ENCODE measurements at places on chromosomes 1 and 21.

GRCh38 chr1:165259236-165259635, 97.3 kb downstream of the LMX1A start:
- DNase-seq = no peak

DNA sequence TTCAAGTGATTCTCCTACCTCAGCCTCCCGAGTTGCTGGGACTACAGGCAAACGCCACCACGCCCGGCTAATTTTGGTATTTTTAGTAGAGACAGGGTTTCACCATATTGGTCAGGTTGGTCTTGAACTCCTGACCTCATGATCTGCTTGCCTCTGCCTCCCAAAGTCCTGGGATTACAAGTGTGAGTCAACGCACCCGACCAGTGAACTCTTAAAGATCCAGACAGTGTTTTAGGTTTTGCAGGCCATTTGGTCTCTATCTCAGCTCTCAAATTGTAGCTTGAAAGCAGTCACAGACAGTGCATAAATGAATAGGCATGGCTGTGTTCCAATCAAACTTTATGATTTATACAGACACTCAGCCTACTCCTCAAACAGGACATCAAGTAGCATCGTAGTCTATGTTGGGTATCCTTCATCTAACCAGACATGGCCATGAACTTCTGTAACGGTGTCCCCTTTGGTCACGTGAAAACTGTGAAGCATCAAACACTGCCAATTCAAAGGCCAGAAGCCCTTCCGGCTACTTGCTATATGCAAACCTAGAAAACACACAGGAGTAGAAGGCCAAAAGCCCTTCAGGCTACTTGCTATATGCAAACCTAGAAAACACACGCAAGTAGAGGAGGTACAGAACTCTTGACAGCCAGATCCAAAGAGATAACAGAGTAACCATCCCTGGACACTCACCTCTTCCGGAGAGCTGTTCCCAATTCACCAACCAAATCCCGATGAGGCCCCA, 3.1 kb downstream of the FUCA1 start:
- DNase-seq = no peak

- no peak for DNase-seq
Observed at GRCh38 chr1:181583598-181583997, 100.3 kb downstream of the CACNA1E start.

- DNase-seq = no peak
Observed at GRCh38 chr1:43101061-43101460, 71.0 kb downstream of the EBNA1BP2 start.

DNA sequence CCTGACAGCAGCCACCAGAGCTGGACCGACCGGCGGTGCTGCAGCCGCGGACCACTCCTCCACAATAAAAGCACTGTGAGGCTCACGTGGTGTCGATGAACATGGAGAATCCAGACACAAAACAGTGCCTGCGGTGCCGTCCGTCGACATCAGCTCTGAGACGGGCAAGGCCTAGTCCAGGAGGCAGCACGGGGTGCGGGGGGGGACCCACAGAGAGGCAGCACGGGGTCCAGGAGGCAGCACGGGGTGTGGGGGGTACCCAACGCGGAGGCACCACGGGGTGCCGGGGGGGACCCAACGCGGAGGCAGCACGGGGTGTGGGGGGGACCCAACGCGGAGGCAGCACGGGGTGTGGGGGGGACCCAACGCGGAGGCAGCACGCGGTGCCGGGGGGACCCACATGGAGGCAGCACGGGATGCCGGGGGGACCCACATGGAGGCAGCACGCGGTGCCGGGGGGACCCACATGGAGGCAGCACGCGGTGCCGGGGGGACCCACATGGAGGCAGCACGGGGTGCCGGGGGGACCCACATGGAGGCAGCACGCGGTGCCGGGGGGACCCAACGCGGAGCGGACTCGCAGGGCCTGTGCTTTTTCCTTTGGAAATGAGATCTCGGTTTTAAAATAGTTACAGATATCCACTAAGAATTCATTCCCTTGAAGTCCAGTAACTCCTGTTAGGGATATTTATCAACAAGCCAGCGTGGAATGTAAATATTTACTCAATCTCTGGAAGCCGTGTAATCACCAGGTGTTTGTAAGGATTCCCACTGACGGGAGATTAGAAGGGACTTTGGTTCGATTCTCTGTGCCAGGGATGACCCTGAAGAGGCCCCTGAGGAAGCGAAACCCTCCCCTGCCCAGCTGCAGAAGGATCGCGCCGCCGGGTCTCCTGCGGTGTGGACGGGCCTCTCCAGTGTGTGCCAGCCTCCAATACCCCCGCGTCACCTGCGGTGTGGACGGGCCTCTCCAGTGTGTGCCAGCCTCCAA, 52.1 kb downstream of the COL6A1 start:
- DNase-seq = no peak

- DNase-seq = no peak
Observed at GRCh38 chr1:117561551-117561950, 44.3 kb upstream of the TENT5C start.

DNA sequence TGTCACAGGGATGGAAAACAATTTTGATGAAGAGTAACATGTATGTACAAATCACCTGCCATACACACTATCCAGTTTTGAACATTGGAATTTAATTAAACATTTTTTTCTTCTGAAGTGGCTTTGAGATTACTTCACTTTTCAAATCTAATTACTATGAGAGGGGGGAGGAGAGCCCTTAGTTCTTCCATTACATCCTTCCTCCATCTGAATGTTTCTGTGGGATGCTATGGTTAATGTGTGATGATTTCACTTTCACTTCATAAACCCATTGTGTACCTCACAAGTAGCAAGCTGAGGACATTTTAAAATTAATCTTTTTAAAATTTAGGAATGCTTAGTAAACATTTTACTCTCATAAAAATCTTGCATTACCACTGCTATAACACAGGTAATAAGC, 156.9 kb downstream of the RUNX1 start:
- no peak for DNase-seq

DNA sequence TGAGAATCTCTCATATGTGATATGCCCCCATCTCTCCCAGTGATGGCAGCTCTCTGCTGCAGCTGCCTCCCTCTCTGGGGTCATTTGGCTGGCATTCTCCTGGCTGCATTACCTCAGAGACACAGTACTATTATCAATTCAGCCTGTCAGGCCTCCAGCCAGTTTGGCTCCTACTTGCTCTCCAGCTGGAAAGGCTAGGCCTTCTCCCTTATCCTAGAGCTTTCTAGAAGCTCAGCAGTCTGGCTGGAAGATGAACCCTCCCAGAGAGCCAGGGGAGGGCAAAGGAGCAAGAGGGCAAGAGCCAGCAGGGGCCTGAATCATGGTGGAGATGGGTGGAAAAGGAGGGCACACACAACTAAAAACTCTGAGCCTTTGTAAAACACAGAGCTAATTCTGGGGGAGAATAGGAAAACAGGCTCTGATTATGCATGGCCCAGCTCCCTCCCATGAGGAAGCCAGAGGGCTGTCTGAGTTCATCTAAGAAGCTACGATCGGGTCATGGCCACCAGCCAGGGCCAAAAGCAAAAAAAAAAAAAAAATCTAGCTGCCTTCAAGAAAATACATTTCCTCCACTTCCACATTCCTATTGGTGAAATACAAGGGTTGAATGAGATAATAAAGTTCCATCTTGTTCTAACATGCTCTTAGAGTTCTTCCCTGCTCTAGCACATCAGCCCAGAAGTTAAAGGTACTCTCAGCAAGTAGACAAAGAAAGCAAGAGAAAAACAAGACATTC, 8.8 kb downstream of the LAMB3 start:
- no peak for DNase-seq

DNA sequence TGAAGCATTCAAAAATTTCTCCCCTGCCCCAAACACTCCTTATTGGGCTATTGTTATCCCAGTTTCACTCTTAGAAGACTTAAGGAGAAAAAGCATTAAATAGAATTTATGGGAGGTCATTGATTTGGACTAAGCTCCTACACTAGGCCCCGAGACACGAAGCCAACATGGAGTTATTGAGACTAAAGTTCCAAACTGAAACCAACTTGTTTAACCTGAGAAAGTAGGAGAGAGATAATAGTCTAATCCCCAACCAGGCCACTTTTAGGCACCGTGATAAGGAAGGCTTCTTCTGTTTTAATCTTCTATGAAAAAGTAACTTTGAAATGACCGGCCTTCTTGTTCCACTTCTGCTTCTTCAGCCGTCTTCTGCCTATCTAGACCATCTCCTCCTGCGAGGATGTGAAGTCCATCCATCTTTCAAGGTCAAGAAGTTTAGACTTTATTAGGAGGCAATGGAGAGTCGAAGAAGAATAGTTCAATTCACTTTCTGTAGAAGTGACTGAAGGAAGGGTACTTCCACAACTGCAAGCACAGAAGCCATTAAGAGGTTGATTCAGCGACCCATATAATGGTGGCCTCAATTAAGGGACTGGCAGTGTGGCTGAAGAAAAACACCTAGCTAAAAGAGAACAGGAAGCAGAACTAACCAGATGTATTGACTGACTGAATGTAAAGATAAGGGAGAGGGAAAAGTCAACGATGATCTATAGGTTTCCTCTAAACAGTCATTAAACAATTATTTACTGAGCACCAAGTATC, 428.8 kb downstream of the SMYD3 start:
- no peak for DNase-seq

- no peak for DNase-seq
Observed at GRCh38 chr21:45504021-45504515, 38.2 kb downstream of the SLC19A1 start.

DNA sequence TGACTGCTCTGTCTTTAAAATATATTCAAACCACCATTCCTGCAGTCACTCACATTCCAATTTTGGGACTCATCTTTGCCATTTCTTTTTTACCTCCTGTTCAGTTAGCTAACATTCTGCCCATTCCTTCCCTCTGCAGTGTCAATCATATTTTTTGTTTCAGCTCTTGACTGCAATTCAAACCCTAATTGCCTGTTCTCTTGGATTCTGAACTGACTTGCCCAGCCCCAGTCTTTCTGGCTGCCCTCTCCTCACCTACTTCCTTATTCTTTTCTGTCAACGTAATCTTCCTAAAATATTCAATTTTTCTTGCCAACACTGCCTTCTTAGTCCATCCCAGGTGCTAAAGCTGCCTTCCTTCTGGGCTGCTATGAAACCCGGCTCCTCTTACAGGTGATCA, 6.1 kb downstream of the PRDM2 start:
- no peak for DNase-seq

- DNase-seq = no peak
Observed at GRCh38 chr1:1080122-1080757, 6.1 kb upstream of the RNF223 start.

- no peak for DNase-seq
Observed at GRCh38 chr1:228717081-228717480, 18.2 kb upstream of the RHOU start.

DNA sequence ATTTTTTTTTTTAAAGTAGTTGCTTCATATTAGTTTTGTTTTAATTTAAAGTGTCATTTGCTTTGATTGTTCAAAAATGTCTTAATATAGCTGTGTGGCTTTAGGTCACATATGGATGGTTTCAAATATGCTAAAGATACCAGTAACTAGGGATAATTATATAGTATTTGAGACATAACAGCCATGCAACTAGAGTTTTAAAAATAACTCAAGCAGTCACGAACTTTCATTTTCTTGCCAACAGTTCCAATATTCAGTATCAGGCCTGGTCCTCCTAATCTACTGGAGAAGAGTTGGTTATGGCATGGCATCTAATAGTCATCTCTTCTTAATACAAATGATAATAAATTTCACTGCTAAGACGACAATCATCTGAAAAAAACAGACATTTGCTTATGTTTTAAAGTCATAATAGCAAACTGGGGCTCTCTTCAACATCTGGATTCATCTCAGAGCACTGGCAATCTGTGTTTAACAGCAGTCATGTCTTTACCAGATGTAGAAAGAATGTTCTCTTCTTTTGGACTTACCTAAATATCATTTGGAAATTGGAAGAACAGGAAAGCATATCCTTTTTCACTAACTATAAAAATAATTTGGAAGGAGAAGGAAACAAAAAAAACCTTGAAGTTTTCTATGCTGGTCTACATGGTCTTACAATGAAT, 24.1 kb upstream of the A3GALT2 start:
- no peak for DNase-seq

DNA sequence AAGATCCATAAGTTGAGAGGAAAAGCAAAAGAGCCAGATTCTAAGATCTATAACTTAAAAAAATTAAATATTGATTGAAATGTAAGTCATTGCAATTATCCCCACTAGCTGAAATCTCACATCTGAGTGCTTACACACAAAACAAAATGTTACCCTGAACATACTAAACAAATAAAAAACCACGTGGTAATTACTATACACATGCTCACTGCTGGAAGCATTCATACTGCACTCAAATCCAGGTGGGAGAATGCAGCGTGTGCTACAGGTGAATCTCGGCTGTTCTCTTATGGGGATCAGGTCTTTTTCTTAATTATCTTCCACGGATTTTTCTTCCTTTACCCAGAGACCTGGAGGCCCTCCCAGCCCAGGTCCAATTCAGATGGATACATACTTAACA, 74.3 kb downstream of the SDC3 start:
- no peak for DNase-seq

DNA sequence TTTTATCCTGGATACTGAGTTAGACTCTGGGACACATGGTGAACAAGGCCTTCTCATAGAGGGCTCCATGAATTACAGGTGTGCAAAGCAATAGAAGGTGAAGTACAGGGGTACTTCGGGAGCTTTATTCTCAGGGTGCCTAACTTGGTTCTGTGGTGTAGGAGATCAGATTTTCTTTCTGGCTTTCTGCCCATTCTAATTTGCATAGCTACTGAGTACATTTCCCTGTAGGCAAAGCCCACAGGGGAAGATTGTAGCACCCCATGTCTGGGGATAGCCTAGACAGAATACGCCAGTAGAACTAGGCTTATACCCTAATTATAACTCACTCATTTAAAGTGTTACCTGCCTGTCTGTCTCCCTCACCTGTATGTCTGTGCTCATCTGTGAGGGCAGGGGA, 49.7 kb downstream of the PGM1 start:
- no peak for DNase-seq

DNA sequence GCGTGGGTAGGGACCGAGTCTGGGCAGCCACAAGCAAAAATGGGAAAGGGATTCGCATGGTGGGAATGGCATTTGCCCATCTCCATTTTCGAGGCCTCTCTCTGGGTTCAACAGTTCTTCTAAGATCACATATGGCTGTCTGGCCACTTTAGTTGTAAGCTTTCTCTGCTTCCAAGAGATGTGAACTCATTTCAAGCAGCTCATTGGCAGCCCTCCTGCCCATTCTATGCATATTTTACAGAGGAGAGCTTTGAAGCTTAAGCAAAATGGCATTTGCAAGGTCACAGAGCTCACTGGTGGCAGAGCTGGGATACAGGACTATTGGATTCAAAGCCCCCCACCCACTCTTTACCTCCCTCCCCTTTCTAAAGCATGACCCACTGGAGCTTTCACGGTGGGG, 93.7 kb downstream of the HHIPL2 start:
- no peak for DNase-seq

DNA sequence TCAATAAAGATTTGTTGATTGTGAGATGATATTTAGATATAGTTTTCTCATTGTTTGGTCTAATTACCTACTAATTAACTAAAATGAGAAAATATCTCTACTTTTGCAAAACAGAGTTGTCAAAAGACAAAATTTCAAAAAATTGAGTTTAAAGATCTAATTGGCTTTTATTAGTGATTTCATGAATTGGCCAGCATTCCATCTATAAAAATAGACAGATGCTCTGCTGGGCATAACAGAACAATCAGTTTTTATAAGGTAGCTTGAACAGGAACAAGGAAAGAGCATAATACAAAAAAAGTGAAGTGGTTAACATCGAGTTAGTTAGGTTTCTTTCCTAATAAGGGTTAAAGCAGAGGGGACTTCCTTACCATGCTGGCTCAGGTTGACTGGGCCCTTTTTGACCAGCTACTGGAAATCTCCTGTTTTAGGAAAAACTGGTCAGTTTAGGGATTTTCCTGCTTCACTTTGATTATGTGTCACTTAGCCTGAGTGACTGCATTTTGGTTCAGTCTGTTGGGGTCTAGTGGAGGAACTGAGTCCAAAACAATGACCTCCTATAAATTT, 63.0 kb downstream of the VCAM1 start:
- DNase-seq = no peak

Data from D721Med (cell line).